ENCODE measurements at places on chromosomes 7 and 10.

DNA sequence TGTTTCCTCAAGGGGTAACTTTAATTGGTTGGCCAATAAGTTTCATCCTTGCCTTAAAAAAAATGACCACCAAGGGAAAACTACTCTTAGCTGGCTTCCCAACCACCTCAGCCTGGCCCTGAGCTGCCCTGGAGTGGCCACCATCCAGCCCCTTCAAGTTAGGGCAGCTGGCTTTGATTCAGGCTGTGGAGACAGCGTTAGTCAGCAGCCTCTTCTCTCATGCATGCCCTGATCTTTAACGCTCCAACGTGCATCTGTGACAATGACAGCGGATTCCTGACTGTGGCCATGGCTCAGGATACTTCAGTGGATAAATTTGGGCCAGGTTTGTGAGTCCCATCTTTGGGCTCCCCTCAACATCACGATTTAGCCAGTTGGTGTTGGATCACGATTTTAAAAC is 111.6 kb downstream of the RBM20 start:
- no peak for DNase-seq

DNA sequence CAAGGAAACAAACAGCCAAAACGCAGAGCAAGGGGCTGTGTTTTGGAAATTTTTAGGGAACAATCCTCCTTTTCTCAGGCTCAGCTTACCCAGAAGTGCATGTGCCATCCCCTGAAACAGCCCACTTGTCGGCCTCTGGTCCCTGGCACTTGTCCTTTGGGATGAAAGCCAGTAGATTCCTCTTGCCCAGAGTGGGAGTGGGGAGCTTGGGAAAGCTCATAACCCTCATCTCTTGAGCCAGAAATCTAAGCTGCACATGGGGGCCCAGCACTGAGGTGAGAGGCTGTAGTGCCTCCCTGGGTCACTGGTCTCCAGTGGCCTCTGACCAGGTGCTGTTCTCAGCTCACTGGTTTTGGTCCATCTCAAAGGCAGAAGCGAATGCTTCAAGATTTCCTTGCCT is 150.3 kb downstream of the RNF216 start:
- DNase-seq: no peak

GRCh38 chr10:16891375-16892313 is 74.4 kb upstream of the RSU1 start:
- peak; percentile 45 for DNase-seq

GRCh38 chr7:77839919-77840318 is 41.3 kb downstream of the PHTF2 start:
- no peak for DNase-seq

DNA sequence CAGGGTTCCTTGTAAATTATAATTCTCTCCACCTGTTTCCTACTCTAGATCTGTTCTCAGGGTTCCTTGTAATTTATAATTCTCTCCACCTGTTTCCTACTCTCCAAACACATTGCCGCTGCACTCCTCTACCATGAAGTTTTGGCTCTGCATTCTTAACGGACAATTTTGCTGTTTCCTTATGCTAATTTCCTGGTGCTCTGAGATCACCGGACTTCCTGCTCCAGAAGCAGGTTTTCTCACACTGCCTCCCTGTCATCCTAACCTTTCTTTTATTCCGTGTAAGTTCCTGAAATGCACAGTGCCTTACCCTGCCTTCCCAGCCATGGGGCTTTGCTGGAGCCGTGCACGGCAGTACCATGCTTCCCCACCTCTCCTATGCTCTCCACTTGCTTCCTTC is 256.8 kb downstream of the PLXNA4 start:
- no peak for DNase-seq

DNA sequence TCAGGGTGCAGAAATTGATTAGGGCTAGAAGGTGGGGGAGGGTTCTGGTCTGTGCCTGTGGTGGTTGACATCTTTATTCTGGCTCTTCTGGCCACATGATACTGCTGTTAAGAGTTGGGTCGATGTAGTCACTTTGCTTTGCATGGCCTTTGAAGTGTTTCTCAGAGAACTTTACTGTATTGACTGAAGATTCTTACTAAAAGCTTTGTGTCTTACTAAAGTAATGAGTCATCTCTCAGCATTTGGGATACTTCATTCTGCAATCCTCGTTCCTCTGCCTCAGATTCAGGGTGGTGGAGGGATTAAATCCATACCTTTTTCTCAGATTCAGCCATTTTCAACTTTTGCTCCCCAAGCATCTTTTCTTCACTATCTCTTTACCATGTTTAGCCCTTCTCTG is 38.6 kb downstream of the STEAP4 start:
- DNase-seq: no peak

DNA sequence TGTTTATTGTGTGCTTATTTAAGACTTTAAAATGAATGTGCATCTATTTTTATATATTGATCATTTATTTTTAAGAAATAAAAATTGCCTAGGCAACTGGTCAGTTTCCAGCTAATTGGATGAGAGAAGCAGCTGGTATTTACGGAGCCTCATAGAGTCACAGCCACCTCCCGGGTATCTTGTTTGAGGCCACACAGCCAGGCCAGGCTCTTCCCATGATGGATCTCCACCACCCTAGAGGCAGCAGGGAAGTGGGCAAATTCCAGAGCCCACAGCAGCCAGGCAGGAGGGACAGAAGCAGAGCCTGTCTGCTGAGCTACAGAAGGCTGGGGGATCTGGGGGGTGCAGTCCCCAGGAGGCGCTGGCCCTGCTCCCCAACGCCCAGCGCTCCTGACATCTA is 61.6 kb downstream of the CLEC2L start:
- DNase-seq: no peak

DNA sequence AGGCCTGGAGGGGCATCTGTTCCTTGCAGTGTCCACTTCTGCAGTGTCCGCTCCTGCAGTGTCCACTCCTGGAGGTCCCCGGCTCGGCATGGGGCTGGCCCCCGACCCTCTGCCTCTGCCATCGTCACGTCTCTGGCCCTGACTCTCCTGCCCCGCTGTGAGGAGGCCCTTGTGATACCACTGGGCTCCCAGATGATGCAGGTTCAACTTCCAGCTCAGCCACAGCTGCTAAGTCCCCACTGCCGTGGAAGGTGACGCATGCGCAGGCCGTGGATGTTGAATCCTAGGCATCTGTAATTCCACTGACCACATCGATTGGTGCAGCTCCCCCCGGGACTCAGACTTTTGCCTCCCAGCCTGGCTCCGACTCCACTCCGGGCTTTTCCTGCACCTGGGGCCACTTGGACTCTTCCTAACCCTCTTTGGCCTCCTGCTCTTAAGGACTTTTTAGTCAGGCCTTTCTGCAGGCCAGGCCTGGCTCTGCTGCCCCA is 95.1 kb downstream of the GLRX3 start:
- DNase-seq: no peak

- peak; percentile 89 for DNase-seq
Observed at GRCh38 chr7:2079332-2080059, 153.2 kb downstream of the MAD1L1 start.

DNA sequence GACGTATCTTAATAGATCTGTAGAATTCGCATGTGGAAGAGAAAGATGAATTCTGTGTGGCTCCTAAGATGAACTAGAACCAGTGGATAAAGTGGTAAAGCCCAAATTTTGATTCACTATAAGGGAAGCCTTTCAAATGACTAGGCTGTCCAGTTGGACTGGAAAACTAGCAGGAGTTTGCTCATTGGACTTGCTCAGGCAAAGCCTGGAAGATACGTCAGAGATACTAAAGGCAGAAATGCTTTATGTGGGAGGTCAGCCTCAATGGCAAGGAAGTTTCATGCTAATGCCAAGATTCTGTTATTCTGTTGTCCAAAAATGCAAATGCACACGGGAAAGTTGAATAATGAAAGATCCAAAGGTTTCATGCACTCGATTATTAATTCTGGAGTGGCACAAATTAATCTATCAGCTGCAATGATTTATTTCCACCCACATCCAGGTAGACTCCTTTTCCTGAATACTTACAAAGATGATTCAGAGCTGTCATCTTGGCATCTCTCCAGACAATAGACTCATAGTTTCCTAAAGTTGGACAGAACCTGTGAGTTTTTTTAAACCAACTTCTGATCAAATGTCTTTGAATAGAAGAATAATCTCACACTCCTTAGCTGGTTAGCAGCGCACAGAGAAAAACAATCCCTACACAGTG is 20.5 kb upstream of the PPP1R3C start:
- DNase-seq: no peak

GRCh38 chr7:80542398-80542797 is 30.5 kb upstream of the GNAT3 start:
- DNase-seq: no peak

DNA sequence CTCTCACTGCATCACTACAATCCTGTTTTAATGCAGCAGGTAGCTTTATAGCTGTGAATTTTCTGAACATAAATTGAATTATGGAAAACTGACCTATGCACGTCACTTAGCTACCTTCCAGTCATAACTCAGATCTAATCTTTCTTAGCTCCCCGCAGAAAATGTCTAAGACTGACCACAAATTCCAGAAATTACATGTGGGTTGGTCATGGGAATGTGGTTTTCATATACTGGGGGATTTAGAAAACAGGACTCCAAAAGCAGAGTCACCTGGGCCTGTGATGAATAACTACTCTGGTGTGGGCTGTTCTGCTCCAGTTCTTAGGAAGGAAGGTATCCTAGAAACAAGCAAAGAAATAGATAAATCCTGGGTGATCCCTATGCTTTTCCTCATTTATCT is 178.4 kb upstream of the LRRTM3 start:
- DNase-seq: no peak

DNA sequence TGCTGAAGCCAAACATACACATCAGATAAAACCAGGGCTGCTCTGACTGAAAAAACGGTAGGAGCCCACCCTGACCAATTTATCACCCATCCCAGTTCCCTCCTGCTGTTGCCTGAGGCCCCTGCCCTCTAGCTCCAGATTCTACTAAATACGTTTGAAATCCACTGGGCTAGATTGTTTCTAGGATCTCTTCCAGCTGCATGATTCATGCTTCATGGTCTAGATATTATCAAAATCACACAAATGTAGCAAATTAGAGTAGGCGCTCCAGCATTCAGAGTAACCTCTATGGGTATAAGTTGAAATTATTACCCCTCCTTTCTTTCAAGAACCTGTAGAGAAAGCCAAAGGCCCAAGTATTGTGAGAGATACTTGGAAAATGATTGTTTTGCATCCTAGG is 151.2 kb upstream of the FAM13C start:
- no peak for DNase-seq

DNA sequence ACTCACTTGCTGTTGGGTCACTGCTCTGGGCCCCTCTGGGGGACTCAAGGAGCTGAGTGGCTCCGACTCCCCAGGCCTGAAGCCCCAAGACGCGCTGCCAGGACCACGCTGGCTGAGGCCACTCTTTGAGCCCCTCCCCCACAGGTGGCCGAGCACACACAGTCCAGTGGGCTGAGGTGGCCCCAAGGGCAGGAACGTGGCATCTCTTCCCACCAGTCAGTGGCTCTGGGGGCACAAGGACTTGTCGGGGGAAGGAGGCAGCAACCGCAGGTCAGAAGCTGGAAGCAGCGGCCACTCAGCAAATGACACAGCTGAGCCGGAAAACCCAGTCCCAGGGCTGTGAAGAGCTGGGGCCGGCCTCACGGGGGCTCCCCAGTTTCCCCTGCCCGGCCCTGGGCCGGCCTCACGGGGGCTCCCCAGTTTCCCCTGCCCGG is 24.1 kb downstream of the GRIFIN start:
- DNase-seq: peak; percentile 23

GRCh38 chr7:74275401-74275881 is 13.8 kb upstream of the CLIP2 start:
- DNase-seq: no peak

- no peak for DNase-seq
Observed at GRCh38 chr7:38825721-38826440, 83.1 kb downstream of the VPS41 start.

GRCh38 chr7:30321882-30322192 is 37.4 kb downstream of the ZNRF2 start:
- DNase-seq: peak; percentile 53

DNA sequence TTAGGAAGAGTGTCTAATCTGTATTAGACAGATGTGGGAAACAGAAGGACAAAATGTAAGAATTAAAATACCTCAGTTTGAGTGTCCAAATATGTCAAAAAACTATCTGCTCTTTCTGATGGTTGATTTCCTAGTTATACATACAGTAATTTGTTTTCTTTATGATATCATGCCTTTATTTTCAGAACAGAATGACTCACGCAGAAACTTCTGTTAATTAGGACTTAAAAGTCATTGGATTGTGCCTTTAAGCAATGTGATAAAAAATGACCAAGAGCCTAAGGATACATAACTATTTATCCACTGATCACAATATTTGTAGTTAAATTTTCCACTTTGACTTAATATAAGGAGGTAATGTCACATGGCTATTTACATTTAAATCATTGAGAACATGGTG is 206.7 kb upstream of the PTPRZ1 start:
- no peak for DNase-seq

- DNase-seq: no peak
Observed at GRCh38 chr10:125020386-125020785, 78.5 kb downstream of the ZRANB1 start.

- DNase-seq: no peak
Observed at GRCh38 chr7:11185179-11185815, 211.6 kb downstream of the PHF14 start.
